ENCODE measurements at places on chromosomes 5 and 9. TPM values are rescaled to one million over a fixed set of nuclear protein-coding genes. Genes with fewer than 3 reads are reported as not detected.

Gene CDX1
- total RNA-seq, result not detected

DNA sequence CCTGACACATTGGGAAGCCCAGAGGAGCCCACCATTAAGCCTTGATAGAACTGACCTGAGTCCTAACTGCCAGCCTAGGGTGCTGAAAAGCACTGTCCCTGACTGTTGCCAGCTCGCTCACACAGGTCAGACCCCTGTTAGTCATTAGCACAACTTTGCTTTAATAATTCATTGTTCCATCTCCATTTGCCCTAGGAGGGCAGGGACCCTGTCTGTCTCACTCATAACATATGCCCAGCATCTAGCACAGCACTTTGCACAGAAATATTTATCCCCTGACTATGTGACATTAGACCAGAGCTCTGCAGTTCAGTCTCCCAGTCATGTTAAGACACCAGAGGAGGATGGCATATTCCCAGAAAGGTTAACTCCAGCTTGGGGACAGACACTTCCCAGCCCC lies 61.8 kb upstream of the STXBP1 start:
- no peak for DNase-seq

- DNase-seq, result no peak
Observed at GRCh38 chr5:51378448-51379330, 4.6 kb upstream of the ISL1 start.

DNA sequence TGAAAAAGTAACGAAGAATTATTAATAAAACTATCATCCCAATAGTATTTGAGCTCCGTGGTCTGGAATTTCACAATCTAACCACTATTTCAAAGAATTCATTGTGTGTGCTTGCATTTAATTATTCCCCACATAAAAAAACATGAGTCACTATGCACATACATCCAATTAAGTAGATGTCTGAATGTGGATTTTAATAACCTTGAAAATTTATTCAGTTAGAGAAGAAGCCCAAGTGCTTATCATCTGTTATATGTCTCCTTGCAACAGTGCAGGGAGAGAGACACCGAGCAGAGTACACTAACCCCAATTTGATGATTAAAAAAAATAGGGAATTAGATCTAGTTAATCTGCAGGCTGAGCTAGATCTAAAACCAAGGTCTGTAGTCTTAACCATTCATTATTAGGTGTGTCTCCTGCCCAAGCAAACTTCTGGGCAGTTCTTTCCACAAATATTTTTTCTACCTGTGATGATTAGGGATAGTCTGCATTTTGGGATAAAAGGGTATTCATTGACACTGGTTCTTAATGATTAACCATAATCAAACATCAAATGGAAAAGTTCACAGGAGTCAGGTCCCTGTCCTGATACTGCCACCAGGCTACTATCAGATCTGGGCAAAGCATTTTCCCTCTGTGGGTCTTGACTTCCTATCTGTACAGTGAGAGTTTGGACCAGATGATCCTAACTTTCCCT lies 164.2 kb downstream of the GRIA1 start:
- DNase-seq, result peak; percentile 21

DNA sequence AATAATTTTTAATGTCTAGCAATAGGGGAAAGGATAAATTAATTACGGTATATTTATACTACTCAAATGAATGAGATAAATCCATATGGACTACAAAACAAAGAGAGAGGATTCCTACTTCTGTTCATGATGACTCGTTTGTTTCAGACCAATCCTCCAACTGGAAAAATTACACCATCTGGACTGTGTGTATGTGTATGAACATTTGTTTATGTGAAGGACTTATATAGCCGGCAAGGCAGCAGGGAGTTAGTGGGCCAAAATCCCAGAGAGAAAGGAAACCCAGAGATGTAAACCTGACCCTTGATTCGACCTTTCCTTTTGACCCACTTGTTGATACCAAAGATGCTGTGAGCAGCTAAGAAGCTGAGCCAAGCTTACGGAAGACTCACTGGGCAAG lies 20.1 kb downstream of the PDE6A start:
- DNase-seq, result peak; percentile 13
